ENCODE measurements at places on chromosomes 2 and 18. TPM values are rescaled to one million over a fixed set of nuclear protein-coding genes. Genes with fewer than 3 reads are reported as not detected.

The CPLX4 gene
- not detected for total RNA-seq

The MGAT4A gene
- 0.87 TPM for total RNA-seq

The GPBAR1 gene
- total RNA-seq: 0.12 TPM

The TMEM200C gene
- 0.12 TPM for total RNA-seq

The BOLL gene
- not detected for total RNA-seq

All from uterine smooth muscle cell (primary cell).